ENCODE measurements at places on chromosomes 2 and 18.
A peak's percentile ranks its signal among the peaks of the same experiment; 100 is the strongest.

- DNase-seq = no peak
Observed at GRCh38 chr2:105411720-105412407, 13.0 kb upstream of the FHL2 start.

- peak; percentile 42 for DNase-seq
Observed at GRCh38 chr2:174546519-174547506, 50.8 kb downstream of the WIPF1 start.

GRCh38 chr2:48471048-48471474 is 58.9 kb upstream of the STON1 start:
- DNase-seq = peak; percentile 85

DNA sequence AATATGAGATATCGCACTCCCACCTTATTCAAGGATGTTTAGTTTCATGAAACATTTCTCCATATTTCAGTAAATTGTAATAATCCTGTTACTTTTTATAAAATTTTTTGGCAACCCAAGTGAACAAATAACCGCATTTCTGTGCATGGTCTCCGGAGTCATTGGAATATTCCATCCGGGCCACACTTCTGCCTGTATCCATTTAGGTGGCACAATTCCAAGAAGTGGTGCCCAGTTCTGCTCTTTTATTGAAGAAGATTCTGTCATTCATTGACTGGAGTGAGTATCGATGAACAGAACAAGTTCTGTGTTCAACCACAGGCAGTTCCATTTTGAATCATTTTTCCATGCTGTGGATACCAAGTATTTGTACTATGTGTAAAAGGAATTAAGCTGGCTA is 26.6 kb upstream of the ICOS start:
- no peak for DNase-seq

DNA sequence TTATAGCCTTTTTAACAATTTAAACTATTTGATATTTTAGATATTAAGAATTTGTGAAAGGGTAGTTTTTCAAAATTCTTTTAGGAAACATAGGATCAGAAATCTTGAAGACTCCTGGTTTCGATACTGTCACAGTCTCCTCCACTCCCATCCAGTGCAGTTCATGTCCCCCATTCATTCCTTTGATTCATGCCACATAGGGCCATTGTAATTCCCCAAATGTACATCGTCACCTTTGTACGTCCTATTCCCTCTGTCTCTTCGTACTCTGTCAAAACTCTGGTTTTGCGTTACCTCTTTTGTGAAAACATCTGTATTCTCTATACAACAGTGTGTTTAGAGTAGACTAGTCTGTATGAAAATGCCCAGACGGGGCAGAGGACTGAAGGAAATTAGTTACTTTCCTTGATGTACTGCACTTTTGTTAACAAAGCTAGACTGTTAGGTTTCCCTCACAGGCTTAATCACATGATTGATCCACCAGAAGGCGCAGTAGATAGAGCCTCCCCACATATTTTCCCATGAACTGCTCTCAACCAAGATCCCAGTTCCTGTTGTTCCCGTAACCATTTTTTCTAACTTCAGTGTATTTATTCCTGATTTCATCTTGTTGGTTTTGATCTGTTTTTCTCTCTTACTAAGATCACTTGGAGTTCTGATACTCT is 2.5 kb downstream of the MRPL35 start:
- peak; percentile 39 for DNase-seq

DNA sequence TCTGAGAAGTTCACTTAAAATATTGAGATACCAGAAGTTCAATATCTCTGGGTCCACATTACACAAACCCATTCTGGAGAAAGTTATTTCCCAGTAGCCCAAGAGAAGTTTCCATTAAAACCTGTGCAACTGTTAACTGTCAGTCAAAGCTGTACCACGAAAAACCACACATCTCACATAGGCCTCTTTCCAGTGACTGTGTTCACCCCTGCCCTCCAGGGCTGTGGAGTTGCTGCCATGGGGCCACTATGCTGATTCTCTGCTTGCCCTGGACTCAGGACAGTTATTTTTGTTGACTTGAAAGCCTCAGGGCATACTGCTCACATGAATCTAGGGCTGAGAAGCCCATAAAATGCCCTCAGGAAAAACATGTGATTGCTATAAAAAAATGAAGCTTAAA is 153.8 kb downstream of the PIEZO2 start:
- DNase-seq = no peak

DNA sequence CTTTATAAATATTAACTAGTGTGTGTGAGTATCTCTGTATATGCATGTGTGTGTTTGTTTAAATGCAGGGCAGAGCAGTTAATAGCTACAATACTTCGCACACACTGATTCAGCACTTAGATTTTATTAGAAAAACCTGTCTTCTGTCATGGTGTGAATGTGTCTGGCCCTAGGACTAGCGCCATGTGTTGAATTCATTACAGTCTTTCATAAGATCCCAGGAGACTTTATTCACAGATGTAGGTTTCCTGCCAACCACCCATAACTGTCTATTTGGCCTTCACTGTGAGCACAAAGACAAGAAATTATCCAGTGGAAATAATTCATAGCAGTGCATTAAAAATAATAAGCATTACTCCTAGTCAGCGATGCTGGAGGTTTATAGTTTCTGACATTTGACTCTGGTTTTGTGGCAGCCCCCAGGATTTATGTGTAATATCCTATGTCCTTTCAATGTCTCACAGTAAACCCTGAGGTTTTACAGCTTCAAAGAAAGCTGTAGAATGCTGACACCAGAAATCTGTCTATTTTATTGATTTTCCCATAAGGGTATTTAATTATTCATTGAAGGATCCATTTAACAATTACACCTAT is 93.9 kb downstream of the ZNF804A start:
- DNase-seq = peak; percentile 80

Measured in fibroblast of the aortic adventitia (primary cell).